Kidney capillary endothelial cell (primary cell): ENCODE measurements at places on chromosomes 6 and 20.

- DNase-seq = no peak
Measured at GRCh38 chr20:46939031-46939965, 44.7 kb downstream of the EYA2 start.

DNA sequence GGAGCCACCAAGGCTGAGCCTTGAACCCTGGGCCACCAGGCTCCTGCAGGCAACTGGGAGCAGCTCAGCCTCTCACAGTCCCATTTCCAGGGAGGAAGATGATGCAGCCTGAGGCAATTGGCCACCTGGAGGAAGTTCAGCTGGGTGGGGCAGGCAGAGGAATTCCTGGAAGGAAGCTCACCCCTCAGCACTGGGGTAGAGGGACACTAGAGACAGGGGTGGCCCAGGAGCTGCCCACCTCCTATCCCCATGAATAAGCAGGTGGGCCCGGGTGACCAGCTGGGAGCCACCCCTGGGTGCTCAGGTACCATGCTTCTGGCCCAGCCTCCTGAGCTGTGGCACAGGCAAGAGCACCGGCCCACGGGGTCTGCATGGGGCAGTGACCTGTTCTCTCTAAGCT lies 3.6 kb upstream of the HSPA12B start:
- no peak for DNase-seq

GRCh38 chr6:48378884-48379407 lies 267.9 kb upstream of the PTCHD4 start:
- DNase-seq = no peak

GRCh38 chr20:1669304-1669703 lies 11.7 kb upstream of the SIRPG start:
- DNase-seq = no peak

GRCh38 chr6:18155864-18156421 lies 721 bp downstream of the KDM1B start:
- DNase-seq = peak; percentile 10

- DNase-seq = no peak
Measured at GRCh38 chr6:1416191-1416760, 26.9 kb downstream of the FOXF2 start.

DNA sequence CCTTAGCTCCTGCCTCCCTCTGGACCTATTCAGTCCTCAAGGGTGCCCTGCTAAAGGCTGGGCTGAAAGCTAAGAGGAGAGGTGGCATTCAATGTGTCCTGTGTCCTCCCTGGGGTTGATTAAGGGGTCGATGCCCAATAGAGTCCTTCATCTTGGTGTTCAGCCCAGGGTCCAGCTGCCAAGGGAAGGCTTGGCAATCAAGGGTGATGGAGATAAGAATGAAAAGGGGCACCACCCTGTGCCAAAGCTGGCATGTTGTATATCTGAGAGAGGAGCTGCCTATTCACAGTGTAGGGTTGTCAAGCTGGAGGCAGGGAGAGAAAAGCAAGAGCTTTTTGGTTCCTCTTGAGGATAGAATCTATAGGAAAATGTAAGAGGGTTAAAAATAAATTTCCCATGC lies 12.3 kb downstream of the C20orf173 start:
- DNase-seq = no peak

DNA sequence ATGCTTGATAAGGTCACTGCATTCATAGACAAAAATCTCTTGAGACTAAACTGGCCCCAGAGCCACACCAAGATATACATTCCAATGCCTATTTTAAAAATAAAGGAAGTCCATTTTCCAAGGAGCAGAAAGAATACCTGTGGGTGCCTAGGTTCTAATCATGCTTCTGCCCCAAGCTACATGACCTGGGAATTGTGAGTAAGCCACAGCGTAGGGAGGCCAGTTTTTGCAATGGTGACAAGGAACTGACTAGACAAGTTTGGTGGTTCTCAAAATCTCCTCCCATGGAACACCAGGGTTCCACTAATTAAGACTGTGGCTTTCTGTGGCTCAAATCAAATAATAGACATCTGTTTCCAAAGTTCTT lies 83.3 kb downstream of the GMDS start:
- DNase-seq = no peak

DNA sequence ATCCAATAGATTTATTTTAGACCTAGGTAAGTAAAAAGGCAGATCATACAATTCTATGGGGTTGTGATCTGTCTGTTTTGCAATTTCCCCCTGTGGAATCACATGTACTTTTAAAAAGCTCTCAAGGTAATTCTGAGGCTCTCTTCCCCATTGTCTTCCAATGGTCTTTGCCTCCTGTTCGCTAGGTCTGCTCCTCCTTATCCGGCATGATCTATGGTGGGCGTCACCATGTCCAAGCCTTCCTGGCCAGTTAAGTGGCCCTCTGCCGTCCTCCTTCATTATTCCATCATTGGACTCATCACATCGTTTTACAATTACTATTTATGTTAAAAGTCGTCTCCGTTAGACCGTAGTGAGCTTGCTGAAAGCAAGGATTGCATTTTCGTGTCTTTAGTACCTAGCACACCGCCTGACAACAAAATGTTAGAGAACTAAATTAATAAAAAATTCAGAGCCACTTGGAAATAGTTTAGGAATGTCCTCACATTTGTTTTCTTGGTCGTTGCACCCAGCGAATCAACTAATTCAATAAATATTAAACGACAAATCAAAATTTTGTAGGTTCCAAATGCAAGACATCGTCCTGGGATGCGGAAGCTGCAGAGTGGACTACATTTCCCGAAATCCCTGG lies 2.2 kb upstream of the STXBP5 start:
- DNase-seq = peak; percentile 31

DNA sequence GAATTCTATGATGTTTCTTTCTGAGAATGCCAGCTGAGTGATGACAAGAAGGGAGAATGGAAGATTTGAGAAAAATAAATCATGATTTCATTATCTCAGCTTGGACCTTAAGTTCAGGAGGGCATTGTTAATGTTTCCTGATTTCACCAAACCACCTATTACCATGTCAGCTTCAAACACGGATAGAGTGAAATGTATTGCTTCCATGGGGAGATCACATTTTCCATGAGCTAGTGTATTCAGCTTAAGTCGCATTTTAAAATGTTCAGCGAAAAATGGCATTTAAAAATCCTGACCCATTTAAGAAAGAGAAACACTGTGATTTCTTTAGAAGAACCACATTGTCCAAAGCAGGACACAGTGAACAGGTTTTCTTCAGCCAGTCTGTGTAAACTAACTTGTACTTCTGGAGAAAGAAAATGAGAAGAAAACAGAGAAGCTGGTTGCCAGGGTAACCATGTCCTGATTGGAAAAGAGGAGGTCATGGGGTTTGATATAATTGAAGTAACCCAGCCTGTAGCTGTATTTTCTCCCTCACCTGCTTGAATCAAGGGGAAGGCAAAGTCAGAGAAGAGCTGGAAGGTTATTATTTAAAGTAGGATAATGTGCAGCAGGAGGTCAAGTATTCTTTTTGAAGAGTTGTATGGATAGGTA lies 684.1 kb upstream of the NRSN1 start:
- no peak for DNase-seq

GRCh38 chr6:113370508-113371502 lies 486.3 kb upstream of the MARCKS start:
- no peak for DNase-seq

DNA sequence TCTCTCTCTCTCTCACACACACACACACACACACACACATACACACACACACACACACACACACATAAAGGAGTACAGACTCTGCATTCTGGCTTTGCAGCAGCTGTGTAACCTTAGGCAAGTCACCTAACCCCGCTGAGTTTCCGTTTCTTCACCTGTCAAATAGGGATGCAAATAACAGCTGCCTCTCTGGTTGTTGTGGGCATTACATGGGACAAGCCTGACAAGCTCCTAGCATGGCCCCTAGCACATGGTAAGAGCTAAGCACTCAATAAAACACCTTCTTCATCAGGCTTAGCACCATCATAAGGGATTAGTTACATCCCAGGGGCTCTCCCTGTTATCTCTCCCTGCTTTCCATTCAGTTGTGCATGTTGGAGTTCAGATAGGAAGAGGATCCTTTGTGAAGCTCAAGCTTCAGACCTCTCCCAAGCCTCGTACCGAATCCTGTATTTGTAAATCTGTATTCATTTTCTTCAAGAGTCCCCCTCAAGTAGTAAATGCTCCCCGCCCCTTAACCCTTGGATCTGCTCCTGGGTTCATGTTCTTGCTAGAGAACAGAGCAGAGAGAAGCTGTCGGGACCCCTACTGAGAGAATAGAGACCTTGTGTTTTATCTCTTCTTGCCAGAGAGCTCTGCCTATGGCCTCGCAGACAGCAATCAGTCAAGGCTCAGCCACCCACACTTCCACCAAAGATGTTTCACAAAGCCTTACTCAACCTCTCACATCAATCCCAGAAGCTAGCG lies 2.2 kb downstream of the SLC13A3 start:
- DNase-seq = no peak

DNA sequence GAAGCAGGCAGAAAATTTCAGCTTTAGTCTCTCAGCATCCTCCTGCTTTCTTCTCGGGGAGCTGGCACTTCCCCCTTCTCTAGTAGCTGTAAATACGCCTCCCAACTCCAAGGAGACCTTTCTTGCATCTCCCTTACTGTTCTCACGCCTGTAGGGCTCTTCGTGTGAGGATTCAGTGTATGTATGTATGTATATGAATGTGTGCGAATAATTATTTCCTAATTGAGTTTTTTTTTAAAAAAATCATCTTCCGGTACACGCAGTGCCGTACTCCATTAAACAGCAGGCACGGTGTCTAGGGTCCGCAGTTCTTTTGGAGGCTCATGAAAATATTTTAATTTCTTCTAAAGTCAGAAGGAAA lies 85.4 kb downstream of the HFE start:
- peak; percentile 58 for DNase-seq

DNA sequence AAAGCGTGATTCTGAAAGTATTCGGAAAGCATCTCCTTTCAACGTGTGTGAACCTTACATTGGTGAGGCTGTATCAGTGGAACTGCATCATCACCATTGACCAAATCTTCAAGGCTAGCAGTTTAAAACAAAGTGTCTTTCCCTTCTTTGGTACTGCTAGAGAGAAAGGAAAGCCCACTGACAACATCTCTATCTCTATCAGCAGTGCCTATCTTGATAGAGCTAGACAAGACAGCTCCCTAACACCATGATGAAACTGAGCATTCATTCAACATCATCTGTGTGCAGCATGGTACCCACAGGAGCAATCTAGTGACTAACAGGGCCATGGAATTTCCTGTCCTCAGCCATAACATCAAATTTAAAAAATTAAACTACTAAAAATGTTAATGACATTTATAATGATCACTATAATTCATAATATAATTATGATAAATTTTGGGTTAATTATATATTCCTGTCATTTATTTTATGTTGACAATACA lies 31.5 kb upstream of the EDN1 start:
- no peak for DNase-seq

DNA sequence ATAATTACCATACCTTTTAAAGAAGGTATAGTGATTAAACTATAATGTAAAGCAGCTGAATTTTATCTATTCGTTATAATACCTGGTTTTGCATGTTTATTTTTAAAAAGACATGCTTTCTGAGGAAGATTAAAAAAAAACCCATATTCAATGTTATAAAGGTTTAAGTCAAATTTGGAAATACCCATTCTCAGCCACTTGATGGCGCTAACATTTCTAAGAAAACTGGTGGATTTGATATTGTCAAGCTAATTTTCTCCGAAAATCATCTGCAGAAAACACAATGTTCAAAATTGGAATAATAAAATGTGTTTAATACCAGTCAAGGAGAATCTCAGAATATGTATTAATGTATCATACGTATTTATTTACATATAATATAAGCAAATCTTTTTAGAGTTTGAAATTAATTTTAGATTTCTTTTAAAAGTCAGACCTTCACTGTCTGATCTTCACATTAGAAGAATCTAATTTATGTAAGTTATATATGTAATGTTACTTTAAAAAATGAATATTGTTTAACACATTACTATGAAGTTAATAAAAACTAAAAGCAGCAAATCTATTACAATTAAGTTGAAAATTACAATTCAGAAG lies 35.0 kb downstream of the SHPRH start:
- DNase-seq = peak; percentile 41

GRCh38 chr6:141316236-141316635 lies 816.5 kb upstream of the GJE1 start:
- DNase-seq = no peak

DNA sequence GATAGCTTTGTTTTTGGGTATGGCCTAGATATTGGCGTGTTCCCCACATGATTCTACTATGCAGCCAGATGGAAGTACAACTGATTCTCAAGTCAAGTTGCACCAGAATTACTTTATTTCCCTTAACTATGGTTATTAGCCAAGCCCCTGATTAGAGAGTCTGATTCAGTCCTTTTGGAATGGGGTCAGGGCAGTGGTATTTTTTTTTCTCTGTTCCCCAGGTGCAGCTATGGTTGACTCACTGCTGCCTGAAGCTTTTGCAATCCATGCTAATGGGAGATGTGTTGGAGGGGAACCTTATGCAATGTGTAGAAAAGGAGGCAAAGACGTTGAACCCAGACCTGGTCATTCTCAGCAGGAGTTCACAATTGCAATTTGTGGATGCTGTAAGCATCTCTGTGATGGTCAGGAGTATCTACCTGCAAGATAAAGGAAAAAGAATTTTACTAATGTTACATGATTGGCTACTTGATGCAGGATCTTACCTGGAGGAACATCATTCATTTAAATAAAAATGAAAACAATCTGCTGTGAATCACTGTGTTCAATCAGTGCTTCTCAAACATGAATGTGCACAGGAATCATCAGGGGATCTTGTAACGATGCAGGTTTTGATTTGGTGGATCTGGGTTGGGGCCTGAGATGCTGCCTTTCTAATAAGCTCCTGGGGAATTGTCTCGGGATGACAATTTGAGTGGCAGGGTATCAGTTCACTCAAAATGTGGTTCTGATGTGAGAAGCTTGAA lies 49.4 kb downstream of the PFDN4 start:
- no peak for DNase-seq

DNA sequence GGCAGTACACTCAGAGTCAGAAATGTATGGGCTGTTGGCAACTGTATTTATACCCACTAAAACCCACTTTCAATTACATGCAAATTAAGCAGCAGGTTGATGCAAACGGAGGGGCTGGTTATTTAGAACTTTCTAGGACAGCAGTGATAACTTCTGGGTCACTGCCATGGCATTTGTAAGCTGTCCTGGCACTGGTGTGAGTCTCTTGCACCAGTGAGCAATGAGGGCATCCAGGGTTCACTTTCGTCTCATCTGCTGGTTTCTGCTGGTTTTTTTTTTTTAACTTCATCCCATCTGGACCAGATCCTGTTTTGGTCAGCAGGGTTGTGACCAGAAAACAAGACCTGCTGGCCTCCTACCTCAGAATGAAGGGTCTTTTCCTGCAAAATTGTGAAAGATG lies 49.2 kb downstream of the CDH26 start:
- DNase-seq = no peak

DNA sequence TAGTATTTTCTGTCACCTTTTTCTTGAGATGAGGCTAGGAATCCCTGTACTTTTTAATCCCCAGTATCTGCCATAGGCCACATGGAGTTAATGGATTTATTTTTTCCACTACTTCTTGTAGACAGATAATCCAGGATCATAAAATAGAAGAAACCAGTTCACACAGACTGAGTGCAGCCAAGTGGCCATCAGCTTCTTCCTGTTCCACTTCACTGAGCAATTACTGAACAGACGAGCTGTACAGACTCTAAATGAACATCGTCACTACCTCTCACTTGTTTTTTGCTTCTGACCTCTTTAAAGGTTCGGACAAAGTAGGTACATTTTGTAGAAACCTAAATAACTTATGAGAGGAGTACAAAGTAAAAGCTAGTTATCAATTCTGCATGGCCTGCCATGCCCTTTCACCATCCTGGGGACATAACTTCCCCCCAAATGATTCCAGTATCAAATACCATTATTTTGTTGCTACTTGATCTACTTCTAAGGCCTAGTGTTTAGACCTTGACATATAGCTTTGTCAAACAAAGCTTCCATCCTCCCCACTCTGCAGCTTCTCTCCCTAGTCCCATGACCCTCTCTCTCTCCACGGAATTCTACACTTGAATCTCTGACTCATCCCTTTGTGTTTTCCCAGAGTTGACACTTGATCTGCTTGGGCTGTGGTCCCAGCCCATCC lies 34.4 kb upstream of the ARHGAP18 start:
- DNase-seq = no peak
